NCI-H446 treated with DMSO at 0.1 percent for 48 hours (cell line): ENCODE measurements at places on chromosomes 12 and 14.

DNA sequence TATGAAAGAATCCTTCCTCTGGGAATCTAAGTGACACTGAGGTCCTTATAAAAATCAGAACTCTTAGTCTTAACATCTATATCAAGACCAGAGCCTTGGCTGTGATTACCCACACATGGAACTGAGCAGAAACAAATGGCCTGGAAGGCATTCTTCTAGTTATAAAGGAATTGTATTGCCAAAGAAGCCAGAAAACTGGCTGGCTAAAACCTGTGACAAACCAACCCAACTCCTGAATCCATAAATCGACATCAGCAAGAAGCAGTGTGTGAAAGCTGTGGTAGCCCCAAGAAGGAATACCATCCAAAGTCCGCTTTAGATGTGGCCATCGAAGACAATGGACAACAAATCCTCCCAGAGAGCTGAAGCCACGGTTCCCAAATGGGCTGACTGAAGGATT, 97.9 kb upstream of the CCDC91 start:
- no peak for DNase-seq

DNA sequence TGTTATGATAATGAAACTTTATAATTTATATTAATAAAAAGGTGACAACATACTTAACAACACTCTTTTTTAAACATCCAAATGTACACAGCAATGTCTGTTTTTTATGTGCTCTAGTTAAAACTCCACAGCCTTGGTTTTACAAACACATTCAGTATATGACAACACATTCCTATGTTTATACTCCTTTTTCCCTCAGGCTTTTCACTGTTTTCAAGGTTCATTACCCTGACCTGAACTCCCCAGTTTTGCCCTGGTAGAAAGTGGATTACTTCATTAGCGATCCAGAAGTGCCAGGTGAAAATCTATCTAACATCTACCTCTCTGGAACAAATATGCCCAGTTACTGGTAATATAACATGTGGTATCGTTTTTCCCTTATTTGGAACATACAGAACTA, 340.2 kb upstream of the DDHD1 start:
- no peak for DNase-seq

- DNase-seq: peak; percentile 49
Measured at GRCh38 chr12:81718616-81719015, 40.5 kb downstream of the PPFIA2 start.

GRCh38 chr14:104130974-104131651, 7.3 kb upstream of the KIF26A start:
- peak; percentile 96 for DNase-seq

GRCh38 chr14:92093320-92093719, 13.1 kb downstream of the ATXN3 start:
- DNase-seq: no peak

DNA sequence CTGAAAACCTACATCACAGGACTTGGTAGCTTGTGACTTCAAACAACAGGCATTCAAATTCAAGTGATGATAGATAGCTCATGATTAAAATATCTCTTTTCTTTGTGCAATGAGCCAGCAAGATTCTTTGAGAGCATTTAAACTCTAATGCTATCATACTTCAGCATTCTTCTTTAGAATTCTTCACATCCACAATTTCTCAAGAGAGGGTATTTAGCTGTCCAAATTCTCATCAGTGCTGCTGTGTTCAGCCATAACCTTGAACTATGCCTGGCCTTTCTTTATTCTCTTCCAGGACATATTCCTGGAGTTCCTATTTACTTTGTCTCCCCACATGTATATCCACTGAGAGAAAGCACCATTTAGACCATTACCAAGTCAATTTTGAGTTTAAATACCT, 321.1 kb downstream of the EGLN3 start:
- DNase-seq: no peak
